ENCODE measurements at places on chromosomes 1 and 21.

- no peak for DNase-seq
Observed at GRCh38 chr1:194533641-194534040, 1347.2 kb upstream of the B3GALT2 start.

DNA sequence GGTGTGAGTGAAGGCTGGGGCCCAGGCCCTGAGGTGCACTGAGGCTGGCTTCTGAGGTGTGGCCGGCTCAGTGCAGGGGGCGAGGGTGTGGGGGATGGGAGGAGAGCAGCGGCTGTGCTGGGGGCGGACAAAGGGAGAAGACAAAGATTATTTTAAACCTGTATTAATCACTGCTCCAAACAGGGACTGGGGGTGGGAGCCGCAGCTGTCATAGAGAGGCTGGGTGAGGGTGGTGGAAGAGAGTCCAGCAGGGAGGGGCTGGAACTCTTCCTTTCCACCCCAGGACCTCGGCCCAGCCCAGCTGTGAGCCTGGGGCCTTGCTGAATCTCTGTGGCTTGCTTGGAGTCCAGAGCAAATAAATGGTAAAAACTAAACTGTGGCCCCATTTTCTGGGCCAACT lies 106.9 kb downstream of the KCND3 start:
- no peak for DNase-seq

DNA sequence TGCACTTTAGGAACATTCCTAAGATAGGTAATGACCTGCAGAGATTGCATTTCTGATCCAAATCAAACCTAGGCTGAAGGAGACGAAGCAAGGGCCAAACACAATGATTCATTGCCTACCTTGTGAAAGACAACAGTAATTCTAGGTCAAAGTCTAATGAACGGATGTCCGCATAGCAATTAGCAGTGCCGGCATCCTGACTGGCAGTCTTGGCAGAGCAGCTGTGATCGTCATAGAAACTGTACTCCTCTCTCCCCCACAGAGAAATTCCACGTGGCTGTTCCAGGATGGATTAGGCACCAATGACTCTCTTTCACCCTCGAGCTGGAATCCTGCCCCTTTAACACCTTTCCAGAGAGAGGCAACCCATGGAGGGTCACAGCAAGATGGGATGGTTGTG lies 28.9 kb upstream of the VAV3 start:
- DNase-seq: no peak

DNA sequence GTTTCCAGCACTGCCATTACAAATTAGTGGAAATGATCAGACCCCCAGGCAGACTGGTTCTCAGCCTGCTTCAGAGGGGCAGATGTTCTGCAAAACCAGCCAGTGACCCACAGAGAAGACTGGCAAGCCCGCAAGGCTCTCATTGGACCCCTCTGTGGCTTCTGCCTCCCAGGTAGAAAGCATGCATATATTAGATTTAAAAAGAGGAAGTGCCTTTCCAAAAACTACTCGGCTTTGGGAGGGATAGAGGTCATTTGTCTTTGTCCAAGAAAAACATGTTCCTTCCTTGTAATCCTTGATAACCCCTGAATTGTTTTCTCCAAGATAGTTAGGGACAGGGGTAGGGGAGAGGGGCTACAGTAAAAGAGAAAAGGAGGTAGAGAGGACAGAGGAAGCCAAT lies 11.8 kb downstream of the HIVEP3 start:
- DNase-seq: no peak
